ENCODE measurements at places on chromosomes 12 and 14.

- no peak for DNase-seq
These were observed 27.9 kb downstream of the SIX1 start for GRCh38 chr14:60621386-60621785.

- DNase-seq, result no peak
These were observed at the start of gene HAL for GRCh38 chr12:95996034-95996658. TSS of gene HAL (minus strand) at chr12:95996344. CDS start at chr12:95995910, 434 bp downstream.

DNA sequence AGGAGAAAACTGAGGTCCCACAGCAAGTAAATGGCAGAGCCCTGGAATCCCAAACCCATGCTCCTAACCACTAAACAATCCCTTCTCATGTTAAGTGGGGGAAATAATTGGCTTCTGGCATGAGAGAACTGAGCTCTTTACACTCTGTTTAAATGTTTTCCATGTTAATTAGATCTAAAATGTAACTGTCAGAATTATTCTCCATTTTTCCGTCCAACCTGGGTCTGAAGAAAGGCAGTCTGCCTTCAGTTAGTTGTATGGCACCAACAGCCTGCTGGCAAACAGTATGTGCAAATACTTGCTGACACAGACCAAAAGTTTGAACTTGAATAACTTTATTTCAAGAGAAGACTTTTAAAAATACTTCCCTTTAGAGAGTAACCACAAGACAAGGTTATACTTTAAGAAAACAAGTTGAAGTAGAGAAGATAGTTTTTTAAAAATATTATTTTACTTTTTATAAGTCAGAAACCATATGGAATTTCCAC is 59.7 kb downstream of the E2F7 start:
- DNase-seq, result no peak

DNA sequence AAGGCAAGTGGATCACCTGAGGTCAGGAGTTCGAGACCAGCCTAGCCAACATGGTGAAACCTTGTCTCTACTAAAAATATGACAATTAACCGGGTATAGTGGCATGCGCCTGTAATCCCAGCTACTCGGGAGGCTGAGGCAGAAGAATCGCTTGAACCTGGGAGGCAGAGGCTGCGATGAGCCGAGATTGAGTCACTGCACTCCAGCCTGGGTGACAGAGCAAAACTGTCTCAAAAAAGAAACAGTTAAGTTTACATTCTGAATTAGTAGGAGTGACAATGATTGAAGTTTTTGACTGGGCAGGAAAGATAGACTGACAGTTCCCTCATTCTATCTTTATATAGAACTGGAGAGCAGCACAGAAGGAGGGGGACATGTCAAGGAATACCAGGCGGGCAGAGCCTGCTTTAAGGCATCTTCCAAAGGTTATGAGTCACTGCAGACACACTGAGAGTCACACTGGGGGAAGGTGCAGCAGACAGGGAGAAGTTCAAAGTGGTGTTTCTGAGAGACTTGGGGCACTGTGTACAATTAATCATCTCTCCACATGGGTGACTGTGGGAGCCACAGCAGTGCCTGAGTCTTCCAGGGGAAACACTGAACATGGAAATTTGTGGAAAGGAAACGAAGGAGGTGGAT is 42.8 kb upstream of the RNASE3 start:
- no peak for DNase-seq

DNA sequence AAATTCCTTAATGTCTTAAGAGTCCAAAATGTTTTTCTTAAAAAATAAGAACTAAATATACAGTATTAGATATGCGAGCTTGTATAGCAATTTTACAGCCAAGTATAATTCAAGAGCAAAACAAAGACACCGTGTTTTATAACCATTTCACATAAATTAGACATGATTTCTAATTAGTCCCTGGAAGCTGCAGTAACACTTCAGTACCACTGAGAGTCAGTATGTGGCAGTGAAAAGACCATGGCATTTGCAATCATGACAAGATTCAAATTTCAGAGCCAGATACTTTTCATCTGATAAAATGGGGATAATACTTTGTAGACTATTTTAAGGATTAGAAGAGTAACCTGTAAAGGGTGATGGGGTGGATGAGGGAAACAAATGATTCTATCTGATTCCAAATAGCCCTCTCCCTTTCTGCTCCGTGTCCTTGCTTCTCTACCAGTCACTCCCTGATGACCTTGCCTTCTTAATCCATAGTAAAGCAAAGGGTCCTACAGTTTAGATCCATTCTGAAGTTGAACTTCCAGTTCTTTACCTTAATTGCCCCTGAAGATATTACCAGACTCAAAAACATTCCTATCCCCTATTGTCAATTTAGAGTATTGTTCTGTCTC is 145.4 kb upstream of the ABCD2 start:
- peak; percentile 33 for DNase-seq

DNA sequence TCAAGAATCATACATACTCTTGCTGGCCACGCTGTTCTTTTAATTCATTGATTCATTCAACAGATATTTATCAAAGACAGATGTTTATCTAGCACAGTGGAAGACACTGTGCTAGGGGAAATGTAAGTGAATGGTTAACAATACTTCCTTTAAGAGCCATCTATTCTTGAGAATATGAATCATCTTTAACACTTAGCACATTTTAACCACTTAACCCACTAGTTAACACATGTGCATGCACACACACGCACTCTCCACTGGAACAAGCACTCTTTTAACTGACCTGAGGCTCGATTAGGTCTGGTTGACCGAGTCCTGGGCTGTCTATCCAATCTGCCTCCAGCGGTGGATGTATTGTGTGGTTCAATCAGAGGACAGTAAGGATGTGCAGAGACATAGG is 34.6 kb downstream of the LMNTD1 start:
- no peak for DNase-seq

DNA sequence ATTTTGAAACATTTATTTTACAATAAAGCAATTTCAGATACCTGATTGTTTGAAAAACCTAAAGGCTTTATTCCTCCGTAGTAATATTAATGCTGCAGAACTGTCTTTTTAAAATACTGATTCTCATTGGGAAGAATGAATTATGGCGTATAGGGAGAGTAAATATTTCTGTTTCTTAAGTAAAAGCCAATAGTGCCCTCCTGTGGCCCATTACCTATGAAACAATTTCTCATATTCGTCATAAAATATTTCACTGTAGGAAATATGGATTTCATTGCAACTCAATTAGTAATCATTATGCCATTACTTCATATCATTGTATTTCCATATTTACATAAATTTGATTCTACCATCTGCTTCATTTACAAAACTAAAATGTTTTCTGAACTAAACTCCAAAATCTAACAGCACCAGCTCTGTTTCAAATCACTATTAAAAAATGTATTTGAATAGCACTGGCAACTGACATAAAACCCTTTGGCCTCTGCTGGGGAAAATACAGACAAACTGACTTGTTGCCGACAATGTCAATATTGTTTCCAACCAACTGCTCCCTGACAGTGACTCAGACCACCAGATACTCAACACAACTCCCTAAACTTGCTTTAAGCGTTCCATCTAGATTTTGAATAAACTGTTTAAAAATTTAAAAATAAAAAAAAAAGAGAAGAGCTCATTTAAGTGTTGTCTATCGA is 290.3 kb downstream of the NAV3 start:
- DNase-seq, result no peak

DNA sequence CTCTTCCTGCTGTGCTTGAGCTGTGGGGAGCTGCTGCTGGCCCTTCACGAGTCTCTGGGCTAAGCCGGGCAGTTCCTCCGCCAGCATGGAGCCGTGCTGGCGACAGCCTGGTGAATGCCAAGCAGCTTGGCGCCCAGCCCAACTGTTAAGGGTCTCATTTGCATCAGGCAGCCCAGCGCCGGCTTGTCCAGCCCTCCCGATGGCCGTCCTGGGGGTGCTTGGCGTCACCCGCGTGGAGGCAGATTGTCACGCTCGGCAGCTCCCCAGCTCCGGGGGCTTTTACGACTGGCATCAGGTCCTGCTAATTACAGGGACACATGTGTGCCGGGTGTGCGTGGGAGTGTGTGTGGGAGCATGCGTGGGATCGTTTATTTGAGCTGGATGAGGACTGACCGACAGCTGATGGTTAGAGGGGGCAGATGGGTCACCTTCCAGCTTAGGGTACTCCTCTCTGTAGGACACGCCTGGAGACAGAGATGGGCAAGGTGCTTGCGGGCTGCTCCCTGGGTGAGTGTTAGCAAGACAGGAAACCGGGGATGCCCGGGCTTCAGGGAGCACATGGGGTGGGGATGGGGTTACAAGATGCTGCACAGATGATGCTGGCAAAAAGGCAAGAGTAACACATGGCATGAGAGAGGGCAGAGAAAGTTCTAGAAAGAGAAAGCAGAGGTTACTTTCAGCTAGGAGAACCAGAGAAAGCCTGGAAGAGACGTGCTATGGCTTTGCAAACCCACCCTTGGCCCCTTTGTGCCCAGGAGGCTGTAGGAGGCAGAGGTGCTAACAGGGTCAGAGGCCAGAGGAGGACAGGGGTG is 64.1 kb downstream of the KIF26A start:
- no peak for DNase-seq

- no peak for DNase-seq
These were observed 577 bp upstream of the TPCN1 start for GRCh38 chr12:113220593-113221180.

DNA sequence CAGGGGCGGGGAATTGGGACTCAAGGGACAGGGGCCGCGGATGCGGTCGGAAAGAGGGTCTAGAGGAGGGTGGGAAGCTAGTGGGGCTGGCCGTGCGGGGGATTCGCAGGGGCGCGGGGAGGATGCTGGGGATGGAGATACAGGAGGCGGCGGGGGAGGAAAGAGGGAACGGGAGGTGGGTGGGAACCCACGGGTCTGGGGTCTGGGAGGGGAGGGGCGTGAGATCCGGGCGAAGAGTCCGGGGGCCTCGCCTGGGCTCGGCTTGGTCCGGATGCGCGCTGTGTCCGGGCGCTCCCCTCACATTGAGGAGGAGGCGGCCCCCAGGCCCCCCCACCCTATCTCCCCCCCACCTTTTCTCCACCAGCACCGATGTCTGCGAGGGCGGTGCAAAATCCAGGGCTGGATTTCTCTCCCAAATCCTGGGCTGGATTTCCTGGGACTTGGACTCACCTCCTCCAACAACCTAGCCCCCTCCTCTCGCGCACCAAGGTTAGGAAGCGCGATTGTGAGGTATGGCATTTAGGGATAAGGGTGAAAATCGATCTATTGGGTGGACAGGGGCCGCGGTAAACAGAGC is at the start of gene AGAP2:
TSS of gene AGAP2 (minus strand) at position 82 of the 577 bp plus-strand sequence. CDS start 496 bp downstream, outside the sequence.
- DNase-seq, result peak; percentile 26

DNA sequence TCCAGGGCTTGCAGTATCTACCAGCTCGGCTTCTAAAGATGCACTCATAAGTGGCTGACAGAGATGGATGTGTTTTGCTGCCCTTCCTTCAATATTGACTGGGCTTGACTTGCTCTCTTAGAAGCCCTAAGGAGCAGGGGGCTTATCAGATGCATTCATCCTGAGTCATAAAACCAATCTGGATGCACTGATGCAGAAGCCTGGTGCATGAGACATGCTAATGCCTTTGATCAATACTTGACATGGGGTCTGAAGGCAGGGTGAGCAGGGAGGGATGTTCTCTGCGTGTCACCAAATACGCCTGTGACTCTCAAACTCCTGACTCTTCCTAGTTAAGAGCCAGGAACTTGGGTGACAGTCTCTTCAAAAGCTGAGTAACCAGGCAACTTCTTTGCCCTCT is 77.8 kb upstream of the HSPB8 start:
- no peak for DNase-seq

- DNase-seq, result peak; percentile 9
These were observed 586.3 kb downstream of the LRFN5 start for GRCh38 chr14:42192738-42193653.

GRCh38 chr14:103418481-103418818 is 33.2 kb downstream of the MARK3 start:
- no peak for DNase-seq

DNA sequence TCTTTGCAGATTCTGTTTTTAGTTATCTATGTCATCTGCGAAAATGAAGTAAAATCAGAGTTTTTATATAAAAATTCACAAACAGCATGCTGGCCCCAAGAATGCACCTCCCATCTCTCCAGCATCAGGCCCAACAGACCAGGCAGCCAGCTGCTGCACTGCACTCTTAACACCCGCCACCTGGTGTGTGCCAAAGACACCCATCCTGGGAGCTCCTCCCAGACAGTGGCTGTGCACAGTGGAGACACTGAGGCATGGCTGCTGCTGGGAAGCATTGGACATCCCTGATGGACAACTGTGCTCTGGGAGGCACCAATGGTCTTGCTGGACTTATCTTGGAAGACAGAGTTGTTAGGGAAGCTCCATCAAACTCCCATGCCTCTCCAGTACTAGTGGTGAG is 817.2 kb downstream of the TMEM121 start:
- DNase-seq, result no peak

GRCh38 chr12:29991924-29992323 is 208.2 kb upstream of the TMTC1 start:
- DNase-seq, result no peak

- no peak for DNase-seq
These were observed 10.2 kb upstream of the RABGGTA start for GRCh38 chr14:24281636-24282035.

- DNase-seq, result no peak
These were observed 68.9 kb upstream of the FZD10 start for GRCh38 chr12:130093380-130093779.

- DNase-seq, result no peak
These were observed 29.6 kb downstream of the A2M start for GRCh38 chr12:9086087-9086486.

DNA sequence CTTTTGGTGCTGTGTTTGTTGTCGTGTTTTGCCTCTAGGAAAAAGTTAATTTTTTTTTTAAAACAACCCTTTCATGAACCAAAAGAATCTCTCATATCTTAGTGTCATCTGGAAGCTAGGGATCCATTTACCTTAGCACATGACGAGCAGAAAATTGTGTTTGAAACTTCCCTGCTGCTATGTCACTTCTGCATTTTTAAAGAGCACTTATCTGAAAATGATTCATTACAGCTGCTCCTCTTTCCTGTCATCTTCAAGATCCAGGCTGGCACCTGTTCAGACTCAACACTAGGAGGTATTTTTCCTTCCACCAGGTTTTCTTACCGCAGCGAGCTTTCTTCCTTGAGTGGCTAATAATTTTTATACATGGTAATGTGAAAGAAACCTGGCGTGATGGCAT is 67.0 kb downstream of the EML1 start:
- DNase-seq, result no peak

GRCh38 chr12:104180374-104180773 is 35.2 kb upstream of the TXNRD1 start:
- no peak for DNase-seq

DNA sequence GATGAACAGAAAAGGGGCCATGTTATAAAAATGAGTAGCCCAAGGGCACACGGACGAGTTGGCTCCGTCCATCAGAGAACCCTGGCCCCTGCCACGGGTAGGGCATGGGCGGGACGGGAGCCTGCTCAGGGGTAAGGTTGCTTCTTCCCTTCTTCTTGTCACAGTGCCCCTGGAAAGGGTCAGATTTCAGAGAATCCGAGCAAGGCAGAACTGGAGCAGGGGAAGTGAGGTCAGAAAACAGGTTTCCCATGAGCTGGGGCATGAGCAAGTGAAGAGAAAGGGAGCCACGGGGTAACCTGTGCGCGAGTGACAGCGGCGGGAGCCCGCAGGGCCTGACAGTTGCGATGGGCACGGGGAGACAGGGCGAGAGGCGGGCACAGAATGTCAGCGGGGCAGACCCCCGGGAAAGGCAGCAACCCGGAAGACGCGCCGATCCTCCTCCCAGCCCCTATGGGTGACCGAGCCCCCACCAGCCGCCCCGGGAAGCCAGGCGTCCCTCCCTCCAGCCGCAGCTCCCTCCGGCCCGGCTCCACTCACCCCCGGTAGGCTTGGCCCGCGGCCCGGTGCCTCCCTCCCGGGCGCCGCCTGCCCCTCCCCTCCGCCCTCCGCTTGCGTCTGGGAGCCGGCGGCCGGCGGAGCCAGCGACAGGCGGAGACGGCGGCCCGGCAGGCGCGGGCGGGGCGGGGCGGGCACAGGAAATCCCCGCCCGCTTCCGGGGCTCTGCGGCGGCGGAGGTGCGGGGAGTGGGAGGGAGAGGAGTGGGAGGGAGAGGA is at the start of gene ZNF641:
TSS of gene ZNF641 (minus strand) at position 671 of the 773 bp plus-strand sequence. CDS start 2,829 bp downstream, outside the sequence.
- peak; percentile 72 for DNase-seq

GRCh38 chr14:103137689-103138300 is 14.5 kb downstream of the TNFAIP2 start:
- no peak for DNase-seq

Data from NCI-H1436 (cell line).